ENCODE measurements at places on chromosomes 6 and 20. TPM values are rescaled to one million over a fixed set of nuclear protein-coding genes. Genes with fewer than 3 reads are reported as not detected.
A peak's percentile ranks its signal among the peaks of the same experiment; 100 is the strongest.

ATP6V1G2 gene
- 0.88 TPM for total RNA-seq

- no peak for DNase-seq
Observed at GRCh38 chr6:56245903-56246351, 1.5 kb downstream of the COL21A1 start.

- DNase-seq, result no peak
Observed at GRCh38 chr6:110944681-110945151, 13.8 kb upstream of the GTF3C6 start.

DNA sequence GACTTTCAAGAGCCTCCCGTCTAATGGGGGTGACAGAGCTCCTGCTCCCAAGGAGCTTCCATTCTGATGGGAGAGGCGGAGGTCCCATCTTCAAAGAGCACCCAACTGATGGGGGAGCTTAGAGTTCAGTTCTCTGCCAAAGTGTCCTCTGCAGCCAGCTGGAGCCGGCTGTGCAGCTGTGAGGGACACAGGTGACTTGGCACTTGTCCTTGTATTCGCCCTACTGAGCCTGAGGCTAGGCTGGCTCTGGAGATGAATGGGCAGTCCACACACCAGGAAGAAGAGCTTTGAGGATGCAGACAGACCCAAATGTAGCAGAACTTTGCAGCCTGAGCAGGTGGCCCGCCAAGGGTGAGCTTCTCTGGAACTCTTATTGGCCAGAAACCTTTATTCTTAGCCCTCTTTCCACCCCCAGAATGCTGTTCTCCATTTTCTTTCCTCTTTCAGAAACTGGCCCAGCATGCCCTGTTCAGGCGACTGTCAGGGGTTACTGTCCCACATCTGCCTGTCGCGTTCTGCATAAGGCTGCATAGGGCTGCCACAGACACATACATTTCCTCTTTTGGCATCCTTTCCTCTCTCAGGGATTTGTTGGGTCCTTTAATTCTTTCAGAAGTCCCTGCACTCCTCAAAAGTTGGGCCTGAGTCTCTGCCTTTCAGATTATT, 108.7 kb upstream of the LRFN2 start:
- no peak for DNase-seq

- DNase-seq, result peak; percentile 40
Observed at GRCh38 chr6:111478749-111479148, 4.3 kb downstream of the REV3L start.

DNA sequence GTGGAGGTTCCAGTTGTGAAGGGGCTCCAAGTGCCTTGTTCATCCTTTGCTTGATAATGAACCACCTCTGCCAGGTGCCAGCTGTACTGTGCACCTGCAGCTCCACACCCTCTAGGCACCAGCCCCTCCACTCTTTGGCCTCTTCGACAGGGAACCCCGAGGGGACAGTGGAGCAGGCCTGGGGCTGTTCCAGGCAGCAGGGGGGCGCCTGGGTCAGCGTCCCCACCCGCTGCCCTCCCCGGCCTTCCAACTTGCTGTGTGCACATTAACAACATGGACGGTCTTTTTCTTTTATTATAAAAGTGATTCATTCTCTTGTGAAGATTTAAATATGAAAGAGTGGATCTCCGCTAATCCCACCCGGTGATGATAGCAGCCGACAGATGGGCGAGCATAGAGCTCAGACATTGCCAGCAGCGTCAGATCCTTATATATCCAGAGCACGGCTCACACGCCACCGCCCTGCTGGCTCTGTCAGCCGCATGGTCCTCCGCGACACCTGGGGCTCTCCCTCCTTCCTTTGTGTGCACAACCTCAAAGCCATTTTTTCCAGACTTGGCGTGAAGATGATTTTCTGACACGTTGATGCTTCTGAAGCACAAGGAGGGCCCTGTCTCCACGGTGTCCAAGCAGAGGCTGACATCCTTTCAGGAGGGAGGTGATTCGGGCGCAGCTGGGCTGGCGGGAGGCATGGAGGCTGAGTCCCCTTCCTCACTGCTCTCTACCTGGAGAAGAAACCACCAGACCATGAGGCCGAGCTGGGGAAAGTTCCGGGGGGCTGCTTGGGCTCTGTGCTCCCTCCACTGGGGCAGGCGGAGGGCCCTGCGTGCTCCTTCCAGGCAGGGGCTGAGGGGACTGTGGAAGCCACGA, 22.2 kb upstream of the MRGBP start:
- no peak for DNase-seq

DNA sequence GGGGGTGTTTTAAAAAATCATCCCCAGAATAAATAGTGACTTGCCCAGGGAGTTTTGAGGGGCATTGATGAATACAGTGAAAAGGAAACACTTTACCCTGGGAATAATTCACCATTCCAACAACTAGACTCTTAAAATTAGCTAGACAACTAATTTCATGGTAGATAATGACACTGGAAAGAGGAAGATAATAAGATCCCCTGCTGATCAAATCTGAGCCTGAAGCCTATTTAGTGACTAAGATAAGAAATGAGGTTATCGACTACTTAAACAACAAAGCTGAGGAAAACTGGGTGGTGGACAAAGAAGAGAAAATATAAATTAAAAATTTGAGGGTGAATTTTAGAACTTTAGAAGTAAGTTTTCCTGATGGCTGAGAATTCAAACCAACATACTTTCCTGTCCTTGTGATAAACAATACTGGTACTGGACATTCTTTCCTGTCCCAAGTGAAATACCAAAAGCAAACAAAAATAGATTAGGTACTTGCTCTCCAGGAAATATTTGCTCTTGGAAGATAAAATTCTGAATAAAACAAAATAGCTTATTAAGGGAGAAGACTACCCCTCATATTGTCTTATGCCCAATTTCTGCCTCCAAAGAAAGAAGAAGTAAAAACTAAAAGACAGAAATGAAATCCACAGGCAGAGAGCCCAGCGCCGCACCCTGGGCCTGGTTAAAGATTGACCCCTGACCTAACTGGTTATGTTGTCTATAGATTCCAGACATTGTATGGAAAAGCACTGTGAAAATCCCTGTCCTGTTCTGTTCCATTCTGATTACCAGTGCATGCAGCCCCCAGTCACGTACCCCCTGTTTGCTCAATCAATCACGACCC, 64.0 kb upstream of the ADGRF4 start:
- DNase-seq, result no peak

- peak; percentile 37 for DNase-seq
Observed at GRCh38 chr20:64102647-64103354, 4.6 kb downstream of the NPBWR2 start.

C6orf141 gene
- total RNA-seq, result 2.9 TPM

- peak; percentile 90 for DNase-seq
Observed at GRCh38 chr20:36886859-36887751, 11.2 kb downstream of the TLDC2 start.

- no peak for DNase-seq
Observed at GRCh38 chr6:47934023-47934422, 152.2 kb downstream of the OPN5 start.

TBC1D22B gene
- 8.2 TPM for total RNA-seq

VWA7 gene
- total RNA-seq, result 1.5 TPM

GRCh38 chr20:25222461-25223178, 25.3 kb upstream of the PYGB start:
- DNase-seq, result no peak

PTPRK gene
- 80.2 TPM for total RNA-seq

GRCh38 chr6:39339096-39339867, 16.8 kb upstream of the KCNK16 start:
- DNase-seq, result no peak

C6orf58 gene
- not detected for total RNA-seq

GRCh38 chr6:17679726-17680125, 27.0 kb downstream of the NUP153 start:
- no peak for DNase-seq

DNA sequence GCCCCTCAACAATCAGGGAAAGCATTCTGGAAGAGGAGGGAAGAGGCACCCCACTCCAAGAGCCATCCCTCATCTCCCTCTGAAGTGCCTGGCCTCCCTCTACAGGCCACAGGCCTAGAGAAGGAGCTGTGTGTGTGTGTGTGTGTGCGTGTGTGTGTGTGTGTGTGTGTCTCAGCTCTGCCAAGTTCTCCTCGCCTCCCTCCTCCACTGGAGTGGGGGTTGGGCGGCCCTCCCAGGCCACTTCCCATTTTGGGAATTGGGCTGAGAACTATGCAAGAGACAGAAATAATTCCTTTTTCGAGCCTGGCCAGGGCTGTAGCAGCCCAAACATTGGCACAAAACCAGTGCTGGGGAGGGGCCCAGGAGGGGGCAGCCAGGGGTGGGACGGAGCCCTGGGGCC, 35.7 kb downstream of the KCNB1 start:
- peak; percentile 65 for DNase-seq

LGSN gene
- total RNA-seq, result 4.1 TPM

OR2J3 gene
- not detected for total RNA-seq

DNA sequence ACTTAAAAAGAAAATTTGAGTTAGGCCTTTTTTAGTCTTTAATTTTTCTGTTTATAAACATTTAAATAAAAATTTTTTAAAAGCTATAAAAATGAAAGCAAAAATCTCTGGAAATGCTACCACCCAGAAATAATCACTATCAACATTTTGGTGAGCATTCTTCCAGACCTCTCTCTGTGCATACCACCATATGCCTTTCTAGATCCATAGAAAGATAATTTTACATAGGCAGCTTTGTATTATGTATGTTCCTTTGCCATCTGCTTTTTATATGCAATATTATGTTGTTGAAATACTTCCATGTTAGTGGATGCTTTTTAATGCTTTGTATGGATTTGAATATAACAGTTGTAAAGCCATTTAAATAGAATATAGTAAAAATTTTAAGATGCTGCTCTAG, 496.7 kb upstream of the HTR1E start:
- DNase-seq, result no peak

- no peak for DNase-seq
Observed at GRCh38 chr6:116483616-116484015, 22.4 kb downstream of the CALHM6 start.

VSTM2L gene
- total RNA-seq, result 3.6 TPM

ZSCAN31 gene
- total RNA-seq, result 2.6 TPM

ZC3H12D gene
- 0.50 TPM for total RNA-seq

DNA sequence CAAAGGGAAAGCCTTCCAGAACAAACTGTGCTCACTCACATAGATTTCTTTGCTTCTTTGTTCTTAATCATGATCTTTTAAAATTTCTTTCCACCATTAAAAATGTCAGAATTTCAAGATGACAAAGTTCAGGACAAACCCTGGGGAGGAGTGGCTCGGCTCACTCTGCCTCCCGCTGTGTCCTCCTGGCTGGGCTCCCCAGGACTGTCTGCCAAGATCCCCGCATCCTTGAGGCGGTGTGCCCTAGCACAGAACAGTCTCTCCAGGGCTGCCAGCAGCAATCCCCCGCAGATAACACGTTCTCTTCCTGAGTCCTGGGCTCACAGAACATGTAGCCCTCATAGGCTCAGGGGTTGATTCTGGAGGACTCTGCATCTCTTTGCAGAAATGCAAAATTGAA, 98.4 kb upstream of the KCNG1 start:
- no peak for DNase-seq

UBD gene
- 99.5 TPM for total RNA-seq

GRCh38 chr20:19552221-19553180, 205.6 kb upstream of the RIN2 start:
- DNase-seq, result peak; percentile 75

PREX1 gene
- total RNA-seq, result 2.9 TPM

- no peak for DNase-seq
Observed at GRCh38 chr20:25274891-25275812, 27.3 kb downstream of the PYGB start.

GRCh38 chr20:63086421-63087235, 79.9 kb upstream of the BHLHE23 start:
- DNase-seq, result no peak

SLC12A5 gene
- total RNA-seq, result not detected

- DNase-seq, result no peak
Observed at GRCh38 chr6:4587171-4587570, 189.0 kb upstream of the CDYL start.

HLA-G gene
- 0.76 TPM for total RNA-seq

DNA sequence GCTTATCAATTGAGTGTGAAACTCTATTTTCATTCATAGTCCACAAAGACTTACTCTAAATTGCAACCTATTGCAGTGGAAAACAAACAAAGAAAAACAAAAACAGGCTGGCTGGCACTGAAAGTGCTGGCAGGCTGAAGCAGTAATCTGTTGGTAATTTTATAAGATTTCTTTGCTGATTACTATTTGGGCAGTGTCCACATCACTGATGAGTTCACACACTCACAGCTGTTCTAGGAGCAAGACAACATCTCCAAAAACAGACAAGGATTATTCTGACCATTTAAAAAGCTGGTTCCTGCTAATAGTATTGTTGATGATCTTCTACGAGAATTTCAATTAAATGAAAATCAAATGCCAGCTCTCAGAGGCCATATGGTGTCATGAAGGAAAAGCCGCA, 26.9 kb downstream of the MARCKS start:
- no peak for DNase-seq

GRCh38 chr6:1894954-1895353, 285.2 kb downstream of the FOXC1 start:
- no peak for DNase-seq

DNA sequence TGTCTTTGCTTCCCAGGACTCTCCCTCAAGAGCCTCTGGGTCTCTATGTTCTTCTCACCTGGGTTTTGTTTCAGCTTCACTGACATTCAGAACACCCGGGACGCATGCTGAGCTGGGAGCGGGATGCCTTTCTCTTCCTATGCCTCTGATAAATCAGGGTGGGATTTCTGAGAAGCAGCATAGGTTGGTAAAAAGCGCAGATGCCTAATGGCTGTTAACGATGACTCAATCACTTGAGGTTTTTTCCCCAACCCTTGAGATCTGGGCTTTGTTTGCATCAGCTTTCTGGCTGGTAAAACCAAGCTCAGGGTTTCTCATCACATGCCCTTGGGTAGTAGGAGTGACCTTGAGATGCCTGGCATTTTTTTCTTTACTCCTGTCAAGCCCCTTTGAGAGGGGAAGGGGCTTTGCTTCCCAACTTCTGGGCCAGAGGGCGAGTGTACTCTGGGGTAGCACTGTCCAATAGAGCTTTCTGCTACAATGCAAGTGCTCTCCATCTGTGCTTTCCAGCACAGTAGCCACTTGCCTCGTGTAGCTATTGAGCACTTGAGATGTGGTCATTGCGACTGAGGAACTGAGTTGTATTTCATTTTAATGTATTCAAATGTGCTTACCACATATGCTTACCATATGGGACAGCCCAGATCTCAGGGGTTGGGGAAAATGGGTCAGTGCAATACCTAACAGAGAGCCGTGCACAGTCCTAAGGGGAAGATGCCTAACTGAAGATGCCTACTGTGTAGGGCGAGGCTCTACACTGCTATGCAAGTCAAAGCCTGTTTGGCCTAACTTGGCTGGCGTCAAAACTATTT, 69.1 kb downstream of the PPP1R14C start:
- DNase-seq, result no peak
